ENCODE measurements at places on chromosomes 2 and 18.

- DNase-seq, result no peak
Observed at GRCh38 chr2:34480366-34480765, 881.3 kb upstream of the FAM98A start.

DNA sequence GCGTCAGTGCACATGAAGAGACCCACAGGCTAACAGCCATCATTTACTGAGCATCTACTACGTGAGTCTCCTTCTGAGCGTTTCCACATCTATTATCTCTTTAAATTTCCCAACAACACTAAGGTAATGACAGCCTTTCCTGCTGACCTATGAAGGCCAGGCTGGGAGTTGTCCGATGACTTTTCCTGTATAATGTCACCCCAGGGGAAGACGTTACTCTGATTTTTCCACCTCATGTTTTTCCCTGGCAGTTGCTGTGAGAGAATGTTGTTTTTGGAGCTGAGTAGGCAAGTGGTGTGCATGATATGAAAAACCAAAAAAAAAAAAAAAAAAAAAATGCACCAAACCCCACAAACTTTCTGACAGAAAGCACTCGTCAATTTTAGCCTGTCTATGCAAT lies 207.6 kb downstream of the SLC8A1 start:
- DNase-seq, result no peak

DNA sequence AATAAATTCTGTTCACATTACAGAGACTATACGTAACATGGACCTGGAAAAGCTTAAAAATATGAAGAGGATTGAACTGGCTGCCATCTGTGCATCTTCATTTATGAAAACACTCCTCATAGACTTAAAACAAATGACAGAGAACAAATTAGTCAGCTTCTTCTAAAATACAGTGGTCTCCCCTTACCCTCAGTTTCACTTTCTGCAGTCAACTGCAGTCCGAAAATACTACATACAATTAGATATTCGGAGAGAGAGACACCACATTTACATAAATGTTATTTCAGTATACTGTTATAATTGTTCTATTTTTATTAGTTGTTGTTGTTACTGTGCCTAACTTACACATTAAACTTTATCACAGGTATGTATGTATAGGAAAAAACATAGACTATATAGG lies 6.5 kb downstream of the RNF103 start:
- no peak for DNase-seq

DNA sequence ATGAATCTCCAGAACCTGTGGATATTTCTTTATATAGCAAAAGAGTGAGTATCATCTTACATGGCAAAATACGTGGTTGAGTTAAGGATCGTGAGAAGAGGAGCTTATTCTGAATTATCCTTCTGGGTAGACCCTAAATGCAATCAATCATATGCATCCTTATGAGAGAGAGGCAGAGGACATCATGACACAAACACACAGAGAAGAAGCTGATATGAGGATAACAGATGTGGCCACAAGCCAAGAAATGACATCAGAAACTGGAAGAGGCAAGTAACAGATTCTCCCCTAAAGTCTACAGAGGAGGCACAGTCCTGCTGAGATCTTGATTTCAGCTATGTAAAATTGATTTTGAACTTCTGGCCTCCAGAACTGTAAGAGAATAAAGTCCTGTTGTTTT lies 730.2 kb upstream of the ZNF804A start:
- DNase-seq, result no peak

- no peak for DNase-seq
Observed at GRCh38 chr2:191676790-191677645, 918 bp upstream of the NABP1 start.

GRCh38 chr2:203732953-203733510 lies 26.6 kb downstream of the CD28 start:
- no peak for DNase-seq

- no peak for DNase-seq
Observed at GRCh38 chr2:201176081-201176481, 6.9 kb upstream of the CASP10 start.

- no peak for DNase-seq
Observed at GRCh38 chr2:71793926-71794325, 340.6 kb downstream of the DYSF start.

DNA sequence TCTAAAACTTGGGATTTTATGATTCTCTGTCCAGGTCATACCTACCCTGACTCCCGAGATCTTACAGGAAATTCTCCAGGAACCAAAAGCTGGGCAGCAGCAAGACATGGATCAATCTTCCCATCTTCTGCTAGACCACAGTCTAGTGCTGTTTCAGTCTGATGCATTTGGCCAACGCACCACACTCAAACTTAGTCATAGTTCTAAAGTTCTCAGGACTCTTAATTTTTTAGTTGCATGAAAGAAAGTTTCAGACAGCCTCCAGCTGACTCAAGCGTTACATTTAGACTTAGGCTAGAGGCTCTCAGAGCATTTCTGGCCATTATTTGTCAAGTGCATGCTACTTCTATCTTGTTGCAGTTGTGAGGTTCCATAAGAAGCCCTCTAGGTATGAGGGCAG lies 230.1 kb upstream of the CCDC150 start:
- no peak for DNase-seq

- DNase-seq, result no peak
Observed at GRCh38 chr18:29172756-29173067, 995.8 kb upstream of the CDH2 start.

GRCh38 chr2:165475277-165476004 lies 5.9 kb downstream of the CSRNP3 start:
- no peak for DNase-seq

- no peak for DNase-seq
Observed at GRCh38 chr2:222506230-222506935, 82.0 kb downstream of the SGPP2 start.

DNA sequence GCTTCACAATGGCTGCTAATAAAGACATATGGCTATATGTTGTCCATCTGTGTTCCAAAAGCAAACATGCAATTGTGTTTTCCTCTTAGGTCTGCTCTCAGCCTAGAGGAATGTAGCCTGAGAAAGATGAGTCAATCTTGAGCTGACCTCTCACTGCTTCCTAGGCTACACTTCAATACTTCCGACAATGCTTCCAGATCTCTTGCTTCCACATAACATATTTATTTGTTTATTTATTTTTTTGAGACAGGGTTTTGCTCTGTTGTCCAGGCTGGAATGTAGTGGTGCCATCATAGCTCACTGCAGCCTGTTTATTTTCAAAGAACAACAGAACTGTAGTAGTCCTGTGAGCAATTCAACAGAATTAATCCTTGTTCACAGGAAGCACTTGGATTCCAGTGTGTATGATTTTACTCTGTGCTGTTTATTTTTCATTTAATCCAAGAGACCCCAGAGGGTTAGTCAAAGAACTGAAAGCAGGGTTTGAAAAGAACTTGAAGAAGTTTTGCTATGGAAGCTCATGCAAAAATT lies 437.9 kb downstream of the TXNL1 start:
- DNase-seq, result no peak
